Stimulated activated CD4-positive, alpha-beta T cell treated with anti-CD3 and anti-CD28 coated beads, Interleukin-4, amount 100 ng/mL, for 4 hours (primary cell): ENCODE measurements at places on chromosomes 7 and 10.

DNA sequence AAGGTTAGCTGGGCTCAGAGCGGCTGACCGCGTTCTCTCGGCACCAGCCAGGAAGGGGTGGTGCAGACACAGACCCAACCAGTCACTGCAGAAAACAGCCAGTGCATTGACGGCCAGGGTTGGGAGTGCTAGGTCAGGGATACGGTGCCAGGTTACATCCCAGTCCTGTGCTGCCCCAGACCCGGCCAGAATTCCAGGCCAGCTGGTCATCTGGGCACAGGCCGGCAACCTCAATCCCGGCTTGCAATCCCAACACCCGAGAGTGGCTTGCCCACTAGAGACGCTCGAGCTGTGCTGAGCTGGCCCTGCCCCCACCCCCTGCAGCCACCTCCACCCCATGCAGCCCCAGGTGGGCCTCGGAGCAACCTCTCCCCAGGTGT is 3.8 kb downstream of the PRAP1 start:
- no peak for DNase-seq

- DNase-seq: no peak
Measured at GRCh38 chr7:50721661-50722259, 60.9 kb downstream of the GRB10 start.

- DNase-seq: no peak
Measured at GRCh38 chr7:107744345-107744750, 406 bp downstream of the CBLL1 start.

DNA sequence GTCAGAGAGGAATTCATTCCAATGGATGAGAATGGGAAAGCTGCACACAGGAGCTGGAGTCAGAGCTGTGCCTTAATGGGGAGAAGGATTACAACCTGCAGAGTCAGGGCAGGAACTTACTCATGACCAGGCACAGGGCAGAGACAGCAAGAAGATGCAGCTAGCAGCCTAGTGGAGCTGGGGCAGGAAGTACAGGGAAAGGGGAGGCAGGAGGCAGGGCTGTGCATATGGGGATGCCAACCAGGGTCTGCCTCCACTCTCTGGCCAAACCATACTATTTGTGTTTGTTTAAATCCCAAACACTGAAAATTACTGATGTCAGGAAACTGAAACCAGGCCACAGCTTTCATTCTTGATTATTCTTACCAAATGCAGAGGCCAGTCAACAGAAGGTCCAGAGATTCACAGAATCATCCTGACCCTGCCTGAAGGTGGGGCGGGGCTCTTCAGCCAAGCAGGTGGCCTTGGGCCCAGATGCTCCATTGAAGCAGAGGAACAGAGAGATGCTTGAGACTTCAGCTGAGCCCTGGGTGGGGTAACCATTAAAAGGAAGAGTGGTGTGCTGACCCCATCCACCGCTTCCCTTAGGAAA is 461.9 kb downstream of the KCNMA1 start:
- DNase-seq: no peak

DNA sequence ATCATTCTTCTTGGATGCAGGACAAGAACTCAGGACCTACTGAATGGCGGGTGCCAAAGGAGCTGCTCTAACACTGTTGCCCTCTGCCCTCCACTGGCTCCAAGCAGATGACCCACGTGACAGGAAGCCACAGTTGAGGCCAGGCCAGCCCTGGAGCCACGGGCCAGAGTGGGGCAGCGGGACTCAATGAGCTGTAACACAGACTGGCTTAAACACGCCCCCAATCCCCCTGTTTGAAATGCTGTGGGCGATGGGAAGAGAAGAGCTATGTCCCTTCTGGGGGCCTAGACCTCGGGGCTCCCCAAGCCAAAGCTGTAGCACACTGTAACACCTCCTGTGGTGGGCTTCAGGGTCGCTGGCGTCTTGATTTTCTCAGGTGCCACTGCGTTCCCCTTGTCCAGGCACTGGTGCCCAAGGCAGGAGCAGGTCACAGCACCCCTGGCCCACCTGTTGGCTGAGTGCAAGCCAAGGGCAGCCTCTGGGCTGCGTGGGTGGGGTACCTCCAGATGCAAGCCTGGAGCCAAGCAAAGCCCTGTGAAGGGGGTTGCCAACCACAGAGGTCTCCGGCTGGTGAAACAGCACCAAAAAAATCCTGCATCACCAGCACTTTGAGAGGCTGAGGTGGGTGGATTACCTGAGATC is 18.6 kb upstream of the ZMIZ2 start:
- DNase-seq: no peak

GRCh38 chr7:143460271-143460979 is 17.2 kb downstream of the TAS2R60 start:
- DNase-seq: no peak

- DNase-seq: no peak
Measured at GRCh38 chr10:130867446-130868194, 443.9 kb downstream of the TCERG1L start.

DNA sequence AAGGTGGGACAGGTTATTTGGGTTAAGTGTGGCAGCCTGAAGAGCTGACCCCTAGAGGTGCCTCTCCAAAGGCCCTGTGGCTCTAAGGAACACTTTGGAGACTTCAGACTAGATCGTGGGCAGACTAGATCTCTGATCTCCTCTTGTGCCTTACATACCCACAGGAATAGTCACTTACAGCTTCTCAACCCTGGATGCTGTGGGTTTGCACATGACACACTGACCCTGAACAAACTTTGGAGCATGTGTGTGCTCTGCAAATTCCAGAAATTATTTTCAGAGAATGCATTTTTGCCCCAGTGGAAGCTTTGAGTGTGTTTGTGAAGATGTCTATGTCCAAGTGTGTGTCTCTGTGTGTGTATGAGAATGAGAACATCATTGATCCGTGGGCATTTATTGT is 119.6 kb downstream of the EMX2 start:
- DNase-seq: no peak

DNA sequence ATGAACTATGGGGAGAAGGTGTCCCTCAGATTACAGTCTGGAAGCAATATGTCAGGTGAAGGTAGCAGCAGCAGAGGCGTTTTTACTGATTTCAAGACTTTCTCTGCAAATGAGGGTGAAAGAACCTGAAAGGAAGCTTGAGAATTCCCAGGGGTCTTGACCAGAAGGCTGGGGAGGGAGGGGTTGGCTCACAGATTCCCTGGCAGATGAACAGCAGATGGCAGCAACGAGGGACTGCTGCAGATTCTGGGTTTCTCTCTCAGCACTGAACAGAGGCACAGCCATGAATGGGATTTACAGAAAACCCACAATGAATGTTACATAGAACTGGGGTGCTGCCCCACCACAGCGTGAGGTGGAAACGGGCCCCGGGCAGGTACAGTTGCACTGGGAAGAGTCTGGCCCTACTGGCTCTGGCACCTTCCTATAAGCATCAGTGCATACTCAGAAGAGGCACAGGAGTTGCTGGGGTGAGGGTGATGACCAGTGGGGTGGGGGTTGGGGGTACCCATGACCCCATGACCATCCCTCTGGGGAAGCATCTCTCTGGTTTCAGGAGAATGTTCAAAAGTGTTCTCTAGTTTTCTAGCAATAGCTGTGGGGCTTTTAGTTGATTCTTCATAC is 317.8 kb downstream of the SH2D4B start:
- no peak for DNase-seq
